ENCODE measurements at places on chromosomes 6 and 20. TPM values are rescaled to one million over a fixed set of nuclear protein-coding genes. Genes with fewer than 3 reads are reported as not detected.

DNA sequence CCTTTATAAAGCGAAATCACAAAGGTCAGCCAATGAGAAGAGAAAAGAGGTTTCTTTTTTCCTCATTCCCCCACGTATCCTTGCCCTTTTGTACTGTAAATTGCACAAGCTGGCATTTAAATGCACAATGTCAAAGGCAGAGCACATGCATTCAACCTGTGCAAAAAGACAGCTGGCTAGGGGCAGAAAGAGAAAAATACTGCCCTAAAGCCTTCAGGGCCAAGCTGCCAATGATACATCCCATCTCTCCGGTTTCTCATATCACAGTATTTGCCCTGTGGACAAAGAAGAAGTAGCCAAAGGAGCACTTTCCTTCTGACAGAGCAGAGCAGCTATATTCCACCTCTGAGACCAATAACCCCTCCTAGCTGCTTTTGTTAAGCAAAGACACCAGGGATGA lies 219.2 kb downstream of the TRDN start:
- no peak for DNase-seq
- H3K4me1 ChIP-seq, result no peaks in the 10 kb centered on the region
- no peak overlapping the region for H3K4me3 ChIP-seq
- H3K27ac ChIP-seq, result no peak overlapping the region

GRCh38 chr6:14673201-14673600 lies 555.6 kb downstream of the CD83 start:
- peaks cover 8% of the 10 kb centered on the region for H3K4me1 ChIP-seq
- no peak overlapping the region for H3K27ac ChIP-seq
- no peak for DNase-seq
- H3K4me3 ChIP-seq, result no peak overlapping the region

The KIAA1755 gene
- not detected for total RNA-seq

The TRAM2 gene
- 12.8 TPM for total RNA-seq

DNA sequence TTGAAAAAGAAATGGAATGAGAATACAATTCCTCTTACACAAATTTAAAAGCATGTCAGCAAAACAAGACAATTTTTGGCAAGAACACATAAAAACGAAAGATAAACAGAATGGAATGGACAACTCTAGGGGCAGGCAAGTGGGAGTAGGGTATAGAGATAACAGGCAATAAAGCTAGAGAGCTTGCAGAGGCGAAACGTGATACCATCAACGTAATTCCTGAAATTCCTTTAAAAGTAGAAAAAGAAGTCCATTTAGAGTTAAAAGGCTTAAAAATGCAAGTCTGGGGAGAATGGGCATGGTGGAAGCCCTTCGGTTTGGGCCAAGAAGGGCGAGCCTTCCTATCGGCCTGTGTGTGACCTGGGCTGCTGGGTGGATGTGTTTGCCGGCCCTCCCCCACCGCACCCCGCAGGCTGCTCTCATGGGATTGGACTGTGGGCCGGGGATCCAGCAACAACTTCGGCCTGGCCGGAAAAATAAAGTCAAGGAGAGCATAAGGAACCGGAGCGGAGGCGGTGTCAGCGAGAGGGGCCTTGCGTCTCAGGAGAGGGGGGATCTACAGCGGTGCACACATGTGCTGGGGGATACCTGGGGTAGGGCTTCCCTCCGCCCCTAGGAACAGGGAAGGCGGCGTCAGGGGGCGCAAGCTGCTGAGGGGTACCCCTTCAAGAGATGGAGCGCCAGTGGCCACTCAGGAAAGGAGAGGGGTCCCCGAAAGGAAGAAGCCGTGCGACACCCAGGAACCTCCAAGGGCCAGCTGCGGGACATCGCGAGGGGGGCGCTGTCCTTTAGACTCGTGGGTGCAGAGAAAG lies 4.1 kb downstream of the TMEM239 start:
- H3K27me3 ChIP-seq, result peaks cover 43% of the 10 kb centered on the region
- no peaks in the 10 kb centered on the region for H3K4me1 ChIP-seq
- H3K36me3 ChIP-seq, result no peaks in the 10 kb centered on the region
- DNase-seq, result no peak
- H3K27ac ChIP-seq, result no peak overlapping the region

The SLC17A2 gene
- total RNA-seq, result not detected

GRCh38 chr6:39927159-39927558 lies 7.1 kb downstream of the MOCS1 start:
- H3K27me3 ChIP-seq, result peaks cover 9% of the 10 kb centered on the region
- peaks cover 21% of the 10 kb centered on the region for H3K36me3 ChIP-seq
- no peak overlapping the region for H3K27ac ChIP-seq

- no peak overlapping the region for H3K27ac ChIP-seq
- H3K4me3 ChIP-seq, result no peak overlapping the region
- peak; percentile 12 for DNase-seq
- H3K27me3 ChIP-seq, result peaks cover 64% of the 10 kb centered on the region
Measured at GRCh38 chr6:40874495-40874894, 164.5 kb downstream of the UNC5CL start.

DNA sequence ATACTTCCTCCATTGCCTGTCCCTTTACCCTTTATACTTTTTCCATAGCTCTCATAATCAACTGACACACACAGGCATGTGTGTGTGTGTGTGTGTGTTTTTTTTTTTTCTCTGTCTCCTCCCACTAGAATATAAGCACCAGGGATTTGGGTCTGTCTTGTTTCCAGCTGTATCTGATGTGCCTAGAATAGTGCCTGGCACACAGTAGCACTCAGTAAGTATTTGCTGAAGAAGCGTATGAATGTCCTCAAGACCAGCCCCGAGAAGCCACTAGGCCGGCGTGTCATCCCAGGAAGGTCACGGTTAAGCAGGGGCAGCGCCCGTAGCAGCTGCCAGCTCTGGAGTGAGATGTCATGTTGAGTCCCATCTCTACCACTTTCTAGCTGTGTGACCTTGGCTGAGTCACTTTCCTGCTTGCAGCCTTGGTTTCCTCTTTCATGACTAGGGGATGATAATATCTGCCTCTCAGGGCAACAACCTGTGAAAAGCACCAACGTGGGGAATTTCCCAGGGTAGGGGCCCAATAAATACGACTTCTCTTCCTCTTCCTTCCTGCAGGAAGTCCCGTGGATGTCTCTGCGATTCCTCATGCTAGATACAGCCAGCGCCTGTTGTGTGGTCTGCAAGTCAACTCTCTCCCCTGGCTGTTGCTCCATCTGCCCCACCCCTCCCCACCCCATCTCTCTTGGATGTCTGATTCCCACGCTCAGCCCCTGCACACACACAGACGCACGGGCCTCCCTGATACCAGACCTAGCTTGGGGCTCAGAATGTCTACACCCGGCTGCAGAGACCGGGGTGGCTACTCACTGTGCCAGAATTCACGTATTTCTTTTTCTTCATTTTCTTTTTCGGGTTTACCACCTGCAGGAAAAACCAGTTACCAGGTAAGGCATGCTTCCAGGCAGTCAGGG lies 58.1 kb downstream of the RAB44 start:
- H3K36me3 ChIP-seq, result no peaks in the 10 kb centered on the region
- no peaks in the 10 kb centered on the region for H3K27me3 ChIP-seq
- H3K4me3 ChIP-seq, result no peak overlapping the region
- H3K27ac ChIP-seq, result peak overlapping the region; percentile 27
- peak; percentile 63 for DNase-seq
- H3K4me1 ChIP-seq, result peaks cover 80% of the 10 kb centered on the region

The KCNB1 gene
- not detected for total RNA-seq

The TFAP2A gene
- total RNA-seq, result 77.0 TPM

The OR12D3 gene
- not detected for total RNA-seq

DNA sequence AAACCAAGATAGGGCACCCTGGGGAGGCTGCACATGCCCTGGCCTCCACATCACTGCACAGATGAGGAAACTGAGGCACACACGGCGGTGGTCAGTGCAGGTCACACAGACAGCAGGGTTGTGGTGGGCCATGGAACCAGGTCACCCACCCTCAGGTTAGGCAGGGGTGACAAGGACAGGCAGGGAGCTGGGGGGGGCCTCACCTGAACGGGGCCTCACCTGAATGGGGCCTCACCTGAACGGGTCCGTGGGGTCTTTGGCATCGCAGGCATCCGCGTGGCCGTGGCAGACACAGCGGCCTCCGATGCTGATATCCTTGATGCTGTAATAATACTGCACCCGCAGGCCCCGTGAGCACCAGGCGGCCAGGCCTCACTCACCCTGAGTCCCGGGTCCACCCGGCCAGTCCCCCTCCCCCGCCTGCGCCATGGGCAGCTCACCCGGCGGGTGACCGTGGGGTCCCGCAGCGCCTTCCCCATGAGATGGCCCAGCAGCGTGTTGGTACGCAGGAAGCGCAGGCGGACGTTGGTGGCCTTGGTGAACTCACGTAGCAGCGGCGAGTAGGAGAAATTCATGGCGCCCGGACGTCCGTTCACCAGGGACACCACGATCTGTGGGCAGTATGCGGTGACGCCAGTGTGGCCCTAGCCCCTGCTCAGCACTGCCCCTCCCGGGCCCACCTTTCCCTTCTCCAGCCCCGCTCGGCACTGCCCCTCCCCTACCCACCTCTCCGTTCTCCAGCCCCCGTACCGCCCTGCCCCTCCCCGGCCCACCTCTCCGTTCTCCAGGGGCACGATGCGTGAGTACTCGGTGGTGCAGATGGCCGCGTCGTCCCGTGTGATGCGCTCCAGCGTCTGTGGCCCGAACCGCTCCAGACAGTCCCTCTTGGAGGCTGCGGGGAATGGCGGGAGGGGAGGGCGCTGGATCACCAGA lies 15.4 kb downstream of the LAMA5 start:
- H3K4me3 ChIP-seq, result peak overlapping the region; percentile 36
- H3K27me3 ChIP-seq, result no peaks in the 10 kb centered on the region
- peak overlapping the region; percentile 83 for H3K27ac ChIP-seq
- no peak for DNase-seq
- peaks cover 95% of the 10 kb centered on the region for H3K36me3 ChIP-seq
- H3K4me1 ChIP-seq, result peaks cover 45% of the 10 kb centered on the region

- DNase-seq, result peak; percentile 26
- H3K27me3 ChIP-seq, result no peaks in the 10 kb centered on the region
- H3K4me1 ChIP-seq, result peaks cover 24% of the 10 kb centered on the region
- H3K36me3 ChIP-seq, result peaks cover 27% of the 10 kb centered on the region
- peak overlapping the region; percentile 95 for H3K27ac ChIP-seq
Measured at GRCh38 chr6:28953585-28954258, 29.9 kb upstream of the TRIM27 start.

The DTD1 gene
- 14.3 TPM for total RNA-seq

GRCh38 chr6:158911746-158912480 lies 88.1 kb downstream of the RSPH3 start:
- no peaks in the 10 kb centered on the region for H3K27me3 ChIP-seq
- peak overlapping the region; percentile 95 for H3K27ac ChIP-seq
- peak; percentile 72 for DNase-seq
- H3K4me3 ChIP-seq, result peak overlapping the region; percentile 6

GRCh38 chr6:470901-471448 lies 79.4 kb downstream of the IRF4 start:
- no peak overlapping the region for H3K4me3 ChIP-seq
- no peak overlapping the region for H3K27ac ChIP-seq
- peaks cover 10% of the 10 kb centered on the region for H3K36me3 ChIP-seq
- no peak for DNase-seq
- no peaks in the 10 kb centered on the region for H3K4me1 ChIP-seq

DNA sequence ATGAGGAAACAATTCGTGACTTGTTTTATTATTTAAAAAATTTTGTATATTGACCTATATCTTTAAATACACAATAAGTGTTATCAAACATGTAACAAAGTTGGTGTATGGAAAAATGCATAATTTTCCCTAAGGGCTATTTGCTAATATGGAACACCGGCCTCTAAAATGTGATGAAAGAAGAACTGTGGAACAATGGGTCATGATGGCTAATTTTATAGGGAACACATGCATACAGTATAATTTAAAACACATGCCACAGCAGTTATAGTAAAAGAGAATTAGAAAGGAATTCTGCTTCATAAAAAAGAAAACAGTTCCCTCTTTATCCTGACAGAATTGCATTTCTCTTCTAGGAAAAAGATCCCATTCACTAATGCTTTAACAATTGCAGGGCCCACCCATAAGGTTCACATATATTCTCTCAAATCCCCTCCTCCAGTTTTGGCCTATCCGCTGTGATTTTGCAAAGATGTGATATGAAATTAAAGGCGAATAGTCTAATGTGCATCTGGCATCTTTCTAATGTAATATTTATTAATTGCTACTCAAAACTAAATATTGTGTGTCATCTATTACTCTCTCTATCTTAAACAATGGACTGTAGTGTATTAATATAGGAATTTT lies 628.1 kb upstream of the CITED2 start:
- no peaks in the 10 kb centered on the region for H3K27me3 ChIP-seq
- no peak for DNase-seq
- no peaks in the 10 kb centered on the region for H3K4me1 ChIP-seq
- no peak overlapping the region for H3K4me3 ChIP-seq
- no peaks in the 10 kb centered on the region for H3K36me3 ChIP-seq

The PAX1 gene
- not detected for total RNA-seq

DNA sequence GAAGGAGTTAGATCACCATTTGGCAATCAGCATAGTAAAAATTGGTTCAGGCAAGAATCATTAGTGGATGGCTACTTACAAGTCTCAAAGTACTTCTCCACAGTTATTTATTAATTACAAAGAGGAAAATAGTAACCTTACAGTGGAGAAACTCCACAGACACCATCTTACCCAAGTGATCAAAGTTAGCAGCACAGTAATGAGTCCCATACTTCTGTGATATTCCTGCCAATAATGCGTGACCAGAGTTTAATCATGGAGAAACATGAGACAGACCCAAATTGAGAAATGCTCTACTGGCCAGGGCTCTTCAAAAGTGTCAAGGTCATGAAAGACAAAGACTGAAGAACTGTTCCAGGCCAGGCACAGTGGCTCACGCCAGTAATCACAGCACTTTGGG lies 9.5 kb downstream of the TBC1D7 start:
- H3K4me1 ChIP-seq, result no peaks in the 10 kb centered on the region
- H3K36me3 ChIP-seq, result no peaks in the 10 kb centered on the region
- DNase-seq, result no peak
- no peaks in the 10 kb centered on the region for H3K27me3 ChIP-seq
- no peak overlapping the region for H3K4me3 ChIP-seq

- peak overlapping the region; percentile 99 for H3K27ac ChIP-seq
- peaks cover 71% of the 10 kb centered on the region for H3K4me1 ChIP-seq
- peak overlapping the region; percentile 56 for H3K4me3 ChIP-seq
- H3K36me3 ChIP-seq, result peaks cover 54% of the 10 kb centered on the region
Measured at GRCh38 chr6:108739496-108740330, 108.5 kb upstream of the ARMC2 start.

The ILRUN gene
- 145 TPM for total RNA-seq

The SPTLC3 gene
- total RNA-seq, result 7.5 TPM

GRCh38 chr6:17653198-17653882 lies 53.2 kb downstream of the FAM8A1 start:
- H3K4me3 ChIP-seq, result no peak overlapping the region
- H3K27me3 ChIP-seq, result no peaks in the 10 kb centered on the region
- DNase-seq, result no peak
- peaks cover 11% of the 10 kb centered on the region for H3K36me3 ChIP-seq
- no peak overlapping the region for H3K27ac ChIP-seq

DNA sequence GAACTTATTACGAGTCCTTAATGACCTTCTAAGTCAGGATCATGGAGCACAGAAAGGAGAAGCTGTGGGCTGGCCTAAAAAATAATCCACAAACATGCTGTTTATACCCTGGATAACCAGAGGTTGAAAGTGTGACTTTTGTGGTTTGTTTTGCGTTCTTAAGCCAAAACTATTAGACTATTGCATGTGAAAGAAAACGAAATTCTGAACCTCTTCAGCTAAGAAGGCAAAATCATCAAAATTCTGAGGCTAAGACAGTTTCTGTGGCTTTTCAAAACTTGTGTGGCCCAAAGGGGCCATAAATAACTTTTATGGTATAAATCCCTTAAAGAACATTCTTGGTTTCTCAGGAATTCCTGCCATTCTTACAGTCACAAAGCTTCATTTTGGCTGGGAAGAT lies 251.0 kb downstream of the UST start:
- DNase-seq, result no peak
- no peak overlapping the region for H3K4me3 ChIP-seq
- H3K27me3 ChIP-seq, result no peaks in the 10 kb centered on the region
